B cell (primary cell): ENCODE measurements at places on chromosomes 3 and 15. TPM values are rescaled to one million over a fixed set of nuclear protein-coding genes. Genes with fewer than 3 reads are reported as not detected.

- peaks cover 49% of the 10 kb centered on the region for H3K27me3 ChIP-seq
- DNase-seq = peak; percentile 58
- no peaks in the 10 kb centered on the region for H3K36me3 ChIP-seq
- H3K4me1 ChIP-seq = peaks cover 18% of the 10 kb centered on the region
- peak within 1 kb of the TSS; percentile 36 for H3K4me3 ChIP-seq
Observed at GRCh38 chr3:49869525-49870126, at the start of gene CAMKV. TSS of gene CAMKV (minus strand) at chr3:49869906. CDS start at chr3:49862388, 7,518 bp downstream.

CATSPER2 gene
- total RNA-seq = 17.2 and 21.3 TPM in 2 replicates

DNA sequence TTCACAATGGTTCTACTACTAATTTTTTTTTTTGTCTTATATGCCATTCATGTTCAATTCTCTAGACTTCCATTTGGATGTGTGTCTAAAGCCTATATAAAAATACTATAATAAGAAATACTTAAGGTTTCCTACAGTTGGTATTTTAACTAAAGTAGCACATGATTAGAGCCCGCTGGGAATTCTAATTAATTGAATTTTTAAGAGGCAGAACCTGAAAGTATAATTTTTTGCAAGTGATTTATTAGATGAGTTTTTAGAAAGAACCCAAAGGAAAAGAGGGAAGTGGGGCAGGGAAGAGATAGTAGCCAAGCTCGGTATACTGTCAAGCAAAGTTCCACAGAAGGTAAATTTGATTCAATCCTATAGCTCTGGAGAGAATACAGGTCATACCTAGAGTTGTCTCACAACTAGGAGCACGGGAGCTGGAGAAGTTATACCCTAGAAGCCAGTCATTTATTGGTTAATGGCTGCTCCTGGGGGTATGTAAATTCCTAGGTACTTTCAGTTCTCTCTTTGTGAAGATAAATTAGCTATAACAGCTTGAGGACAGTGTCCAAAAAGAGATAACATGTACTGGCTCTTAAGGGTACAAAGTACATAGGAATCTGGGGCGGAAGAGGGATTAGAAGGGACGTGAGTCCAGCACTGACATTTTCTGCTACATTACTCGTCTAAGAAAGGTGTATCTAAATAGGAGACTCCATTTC, 225.6 kb downstream of the CNTN6 start:
- peak; percentile 5 for DNase-seq
- no peaks in the 10 kb centered on the region for H3K4me1 ChIP-seq
- H3K27me3 ChIP-seq = no peaks in the 10 kb centered on the region
- no peaks in the 10 kb centered on the region for H3K36me3 ChIP-seq

GRCh38 chr3:172190980-172191379, 151.6 kb downstream of the FNDC3B start:
- DNase-seq = no peak
- no peaks in the 10 kb centered on the region for H3K4me1 ChIP-seq
- no peak overlapping the region for H3K4me3 ChIP-seq

DNA sequence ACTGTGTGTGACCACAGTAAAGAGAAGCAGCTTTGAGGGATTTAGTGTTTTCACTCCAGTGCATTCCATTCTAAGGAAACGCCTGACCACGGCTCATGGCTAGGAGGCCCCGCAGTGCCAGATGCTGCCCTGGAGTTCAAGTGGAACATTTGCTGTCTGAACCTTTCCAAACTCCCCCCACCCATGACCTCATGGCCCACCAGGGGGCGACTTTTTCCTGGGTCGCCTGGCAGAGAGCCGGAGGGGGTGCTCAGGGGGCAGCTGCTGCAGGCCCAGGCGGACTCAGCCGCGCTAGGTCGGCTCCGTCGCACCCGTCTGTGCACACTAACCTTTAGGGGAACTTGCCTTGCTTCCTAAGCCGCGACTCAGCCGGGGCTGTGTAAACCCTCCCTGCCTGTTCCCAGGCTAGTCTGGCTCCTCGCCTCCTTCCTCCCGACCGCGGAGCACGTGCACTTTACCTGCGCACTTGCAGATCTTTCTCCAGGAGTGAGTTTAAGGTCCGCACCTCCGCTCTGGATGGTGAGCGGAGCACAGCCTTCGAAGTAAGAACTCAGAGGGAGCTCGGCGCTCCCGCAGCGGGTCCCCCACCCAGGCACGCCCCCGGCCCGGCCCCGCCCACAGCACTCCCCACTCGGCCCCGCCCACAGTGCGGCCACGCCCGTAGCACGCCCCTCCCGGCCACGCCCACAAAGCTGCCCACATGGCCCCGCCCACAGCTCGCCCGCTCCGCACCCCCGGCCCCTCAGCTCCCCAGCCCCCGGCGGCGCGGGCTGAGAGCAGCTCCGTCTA, at the start of gene OCA2:
Gene OCA2, minus strand, starts transcription at position 550 of the 789 bp plus-strand sequence. CDS start 17,441 bp downstream, outside the sequence.
- peak; percentile 71 for DNase-seq
- H3K4me3 ChIP-seq = no peak within 1 kb of the TSS
- no peak within 1 kb of the TSS for H3K27ac ChIP-seq
- H3K36me3 ChIP-seq = no peaks in the 10 kb centered on the region
- peaks cover 49% of the 10 kb centered on the region for H3K4me1 ChIP-seq

C3orf49 gene
- not detected in 2 replicates for total RNA-seq

GRCh38 chr3:126927846-126928245, 55.1 kb upstream of the PLXNA1 start:
- H3K27ac ChIP-seq = no peak overlapping the region
- no peak overlapping the region for H3K4me3 ChIP-seq
- H3K4me1 ChIP-seq = no peaks in the 10 kb centered on the region
- no peaks in the 10 kb centered on the region for H3K36me3 ChIP-seq

KIF15 gene
- 1.4 and 2.2 TPM in 2 replicates for total RNA-seq

- H3K27me3 ChIP-seq = peaks cover 5% of the 10 kb centered on the region
- no peak overlapping the region for H3K27ac ChIP-seq
- no peaks in the 10 kb centered on the region for H3K36me3 ChIP-seq
Observed at GRCh38 chr3:132726341-132726823, 4.2 kb upstream of the NPHP3 start.

GRCh38 chr3:111080413-111080812, 8.8 kb downstream of the NECTIN3 start:
- peaks cover 11% of the 10 kb centered on the region for H3K27me3 ChIP-seq
- no peak overlapping the region for H3K27ac ChIP-seq
- H3K36me3 ChIP-seq = no peaks in the 10 kb centered on the region
- H3K4me3 ChIP-seq = no peak overlapping the region
- H3K4me1 ChIP-seq = no peaks in the 10 kb centered on the region

DNA sequence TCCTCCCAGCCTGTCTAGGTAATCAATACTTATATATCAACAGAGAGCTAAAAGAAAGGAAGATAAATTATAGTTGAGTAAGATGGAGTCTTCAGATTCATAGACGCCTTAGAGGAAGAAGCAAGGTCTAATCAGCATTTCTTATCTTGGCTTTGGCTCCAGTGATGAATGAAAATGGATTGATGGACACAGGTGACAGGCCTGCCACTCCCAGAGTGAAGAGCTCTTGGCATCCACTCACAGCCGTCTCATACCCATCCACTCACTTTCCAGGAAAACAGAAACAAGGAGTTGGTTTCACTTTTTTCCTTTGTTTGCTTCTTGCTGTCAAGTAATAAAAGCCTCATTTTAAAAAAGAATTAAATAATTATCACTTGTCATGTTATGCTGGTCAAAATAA, 168.2 kb downstream of the MFSD1 start:
- no peak for DNase-seq
- no peaks in the 10 kb centered on the region for H3K4me1 ChIP-seq
- no peak overlapping the region for H3K4me3 ChIP-seq
- no peak overlapping the region for H3K27ac ChIP-seq
- H3K27me3 ChIP-seq = no peaks in the 10 kb centered on the region

DNA sequence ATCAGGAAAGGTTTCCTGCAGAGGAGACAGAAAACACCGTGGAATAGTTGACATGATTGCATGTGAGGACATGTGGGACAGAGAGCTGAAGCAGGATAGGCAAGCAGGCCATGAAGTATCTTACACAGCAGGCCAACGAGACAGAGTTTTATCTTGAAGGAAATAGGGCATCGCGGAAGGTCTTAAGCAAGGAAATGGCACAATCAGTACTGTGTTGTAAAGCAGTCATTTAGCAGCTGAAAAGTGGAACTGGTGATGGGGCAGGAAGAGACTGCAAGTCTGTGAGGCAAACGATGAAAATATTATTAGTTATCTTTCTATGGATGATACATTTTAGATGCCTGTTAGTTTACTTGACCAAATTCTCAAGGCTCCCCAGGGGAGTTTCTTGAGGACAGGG, 535.1 kb downstream of the SOX2 start:
- H3K4me3 ChIP-seq = no peak overlapping the region
- H3K4me1 ChIP-seq = no peaks in the 10 kb centered on the region
- H3K27me3 ChIP-seq = no peaks in the 10 kb centered on the region

PCLAF gene
- total RNA-seq = 0.42 and 0.46 TPM in 2 replicates

DNA sequence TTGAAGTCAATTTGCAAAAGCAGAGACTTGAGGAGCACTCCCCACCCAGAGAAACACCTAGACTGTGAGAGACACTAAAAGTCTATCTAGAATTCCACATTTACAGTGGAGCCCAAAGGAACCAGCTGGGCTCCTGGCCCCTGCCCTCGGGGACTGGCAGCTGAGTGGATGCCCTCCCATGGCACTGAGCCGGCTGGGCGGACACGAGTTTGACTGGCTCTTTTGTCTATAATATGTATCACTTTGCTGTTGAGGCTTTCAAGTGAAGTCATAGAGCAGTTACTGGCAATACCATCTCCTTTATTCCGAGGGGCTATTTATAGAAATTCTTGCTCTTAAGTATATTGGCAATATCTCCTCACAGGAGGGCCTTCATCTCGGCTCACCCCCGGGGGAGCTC, 65.8 kb upstream of the TNFAIP8L3 start:
- no peak for DNase-seq
- H3K36me3 ChIP-seq = no peaks in the 10 kb centered on the region
- no peak overlapping the region for H3K27ac ChIP-seq
- no peak overlapping the region for H3K4me3 ChIP-seq

DNA sequence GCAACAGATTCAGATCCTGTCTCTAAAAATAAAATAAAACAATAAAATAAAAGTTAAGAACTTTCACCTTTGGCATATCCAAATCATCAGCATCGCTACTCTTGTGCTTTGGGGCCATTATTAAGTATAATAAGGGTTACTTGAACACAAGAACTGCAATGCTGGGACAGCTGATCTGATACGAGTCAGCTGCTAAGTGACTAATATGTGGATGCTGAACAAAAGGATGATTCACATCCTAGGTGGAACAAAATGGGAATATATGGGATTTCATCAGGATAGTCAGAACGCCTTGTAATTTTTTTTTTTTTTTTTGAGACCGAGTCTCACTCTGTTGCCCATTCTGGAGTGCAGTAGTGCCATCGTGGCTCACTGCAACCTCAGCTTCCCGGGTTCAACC, 29.7 kb downstream of the BUB1B start:
- no peak overlapping the region for H3K4me3 ChIP-seq
- no peaks in the 10 kb centered on the region for H3K27me3 ChIP-seq

DNA sequence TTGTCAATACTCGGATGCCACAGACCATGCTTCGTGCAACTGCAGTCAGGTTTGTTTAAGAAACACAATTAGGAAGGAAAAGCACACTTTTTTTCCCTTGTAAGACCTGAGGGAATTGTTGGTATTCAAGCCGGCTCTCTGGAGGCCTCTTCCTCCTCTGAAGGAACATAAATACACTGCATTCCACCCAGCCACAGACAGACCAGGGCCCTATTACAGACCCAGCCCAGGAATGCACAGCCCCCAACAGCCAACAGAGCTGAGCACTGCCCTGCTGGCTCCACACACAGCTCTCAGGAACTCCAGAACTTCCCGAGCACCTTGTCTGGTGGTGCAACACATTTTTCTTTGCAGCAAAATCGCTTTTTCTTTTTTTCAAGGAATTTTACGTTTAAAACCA, 488.7 kb upstream of the PROK2 start:
- H3K27ac ChIP-seq = no peak overlapping the region
- no peak for DNase-seq
- no peak overlapping the region for H3K4me3 ChIP-seq
- H3K27me3 ChIP-seq = no peaks in the 10 kb centered on the region
- peaks cover 70% of the 10 kb centered on the region for H3K4me1 ChIP-seq

MAP6D1 gene
- total RNA-seq = 1.8 and 4.2 TPM in 2 replicates

UBA3 gene
- total RNA-seq = 89.4 and 99.8 TPM in 2 replicates

DNA sequence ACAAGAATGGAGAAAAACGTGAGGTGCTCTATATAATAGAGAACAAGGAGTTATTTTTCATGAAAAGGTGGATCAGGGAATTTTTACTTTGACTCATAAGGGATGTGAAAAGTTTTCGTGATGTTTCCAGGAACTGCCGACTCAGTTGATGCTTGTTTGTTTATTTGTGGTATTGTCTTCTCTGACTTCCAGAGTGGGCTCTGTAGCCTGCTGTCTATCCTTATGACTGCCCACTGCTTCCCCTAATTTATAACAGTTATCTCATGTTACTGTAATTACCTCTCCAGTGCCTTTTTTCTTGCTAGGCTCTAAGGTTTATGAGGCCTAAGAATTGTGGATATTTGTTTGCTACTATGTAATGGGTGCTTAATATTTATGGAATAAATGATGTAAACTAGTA, 12.3 kb downstream of the ARL13B start:
- no peak for DNase-seq
- no peak overlapping the region for H3K27ac ChIP-seq
- no peak overlapping the region for H3K4me3 ChIP-seq
- H3K27me3 ChIP-seq = no peaks in the 10 kb centered on the region
- H3K4me1 ChIP-seq = no peaks in the 10 kb centered on the region

DNA sequence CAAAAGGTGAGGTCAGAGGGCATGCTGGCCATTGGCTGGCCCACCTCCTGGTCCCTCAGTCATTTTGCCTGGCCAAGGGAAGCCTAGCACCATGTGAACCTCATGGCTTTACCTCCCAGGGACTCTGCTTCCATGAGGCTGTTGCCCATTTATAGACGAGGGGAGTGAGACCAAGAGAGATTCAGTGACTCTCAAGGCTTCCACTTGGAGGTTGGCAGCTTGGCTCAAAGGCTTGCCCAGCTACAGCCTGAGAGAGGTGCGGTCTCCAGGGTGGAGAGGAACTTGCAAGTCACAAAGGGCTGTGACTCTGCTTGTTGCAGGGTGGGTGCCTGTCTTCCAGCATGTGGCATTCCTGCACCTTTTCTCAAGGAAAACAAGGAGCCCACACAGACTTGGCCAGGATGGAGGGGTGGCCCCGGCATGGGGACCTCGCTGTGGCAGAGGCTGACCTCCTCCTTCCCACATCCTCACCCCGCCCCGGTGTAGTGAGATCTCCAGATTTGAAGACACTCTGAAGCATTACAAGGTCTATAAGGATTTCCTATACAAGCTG, 24.5 kb downstream of the CFAP100 start:
- H3K36me3 ChIP-seq = no peaks in the 10 kb centered on the region
- H3K27me3 ChIP-seq = no peaks in the 10 kb centered on the region
- H3K27ac ChIP-seq = no peak overlapping the region
- no peaks in the 10 kb centered on the region for H3K4me1 ChIP-seq

DNA sequence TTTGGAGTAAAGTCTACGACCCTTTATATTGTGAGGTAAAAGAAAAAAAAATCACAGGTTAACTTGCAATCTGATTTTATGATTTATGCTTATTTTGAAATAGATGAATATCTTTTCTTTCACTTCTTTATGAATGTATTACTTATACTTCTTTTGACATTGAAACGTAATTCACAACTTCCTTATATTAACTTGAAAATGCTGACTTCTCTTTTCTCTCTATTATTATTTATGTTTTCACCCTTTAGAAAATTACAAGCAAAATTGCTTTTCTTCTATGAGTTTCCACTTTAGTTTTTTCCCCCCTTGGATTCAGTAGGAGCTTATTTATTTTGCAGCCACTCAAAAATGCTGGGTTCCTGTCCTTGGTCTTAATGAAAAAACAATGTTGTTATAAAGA, 25.4 kb downstream of the ACP3 start:
- no peak for DNase-seq
- H3K27ac ChIP-seq = no peak overlapping the region
- no peaks in the 10 kb centered on the region for H3K36me3 ChIP-seq
